ENCODE measurements at places on chromosomes 2 and 18. TPM values are rescaled to one million over a fixed set of nuclear protein-coding genes. Genes with fewer than 3 reads are reported as not detected.

The FSHR gene
- not detected for total RNA-seq

The LAMA1 gene
- not detected for total RNA-seq

DNA sequence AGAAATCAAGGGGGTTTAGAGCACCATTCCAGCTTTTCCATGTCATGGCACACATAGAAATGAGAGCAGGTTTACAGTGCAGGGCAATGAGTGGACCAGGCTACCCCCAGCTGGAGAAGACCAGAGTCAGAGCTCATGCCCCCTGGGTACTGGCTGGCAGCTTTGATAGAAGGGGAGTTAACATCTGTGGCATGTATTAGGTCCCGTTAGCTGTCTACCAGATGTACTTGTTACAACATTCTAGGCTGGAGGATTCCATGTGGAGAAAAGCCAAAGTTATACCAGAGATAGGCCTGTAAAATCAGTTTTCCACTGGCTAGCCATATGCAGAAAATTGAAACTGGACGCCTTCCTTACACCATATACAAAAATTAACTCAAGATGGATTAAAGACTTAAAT, 109.2 kb downstream of the CCDC85A start:
- no peak for DNase-seq

GRCh38 chr2:9375857-9376428, 47.4 kb downstream of the ITGB1BP1 start:
- no peak for DNase-seq

- no peak for DNase-seq
Measured at GRCh38 chr2:198371921-198372543, 567.6 kb downstream of the PLCL1 start.

Measured in activated T-cell treated with anti-CD3 and anti-CD28 coated beads, Interleukin-2, amount 50 U/mL, for 72 hours (primary cell).